ENCODE measurements at places on chromosomes 12 and 14.

GRCh38 chr12:110337912-110338710, 57.1 kb downstream of the ATP2A2 start:
- DNase-seq, result no peak

GRCh38 chr12:51270067-51270950, at the start of gene SMAGP:
Gene SMAGP (minus strand): TSS chr12:51270415. CDS start chr12:51269278, 1,137 bp downstream.
- peak; percentile 49 for DNase-seq

DNA sequence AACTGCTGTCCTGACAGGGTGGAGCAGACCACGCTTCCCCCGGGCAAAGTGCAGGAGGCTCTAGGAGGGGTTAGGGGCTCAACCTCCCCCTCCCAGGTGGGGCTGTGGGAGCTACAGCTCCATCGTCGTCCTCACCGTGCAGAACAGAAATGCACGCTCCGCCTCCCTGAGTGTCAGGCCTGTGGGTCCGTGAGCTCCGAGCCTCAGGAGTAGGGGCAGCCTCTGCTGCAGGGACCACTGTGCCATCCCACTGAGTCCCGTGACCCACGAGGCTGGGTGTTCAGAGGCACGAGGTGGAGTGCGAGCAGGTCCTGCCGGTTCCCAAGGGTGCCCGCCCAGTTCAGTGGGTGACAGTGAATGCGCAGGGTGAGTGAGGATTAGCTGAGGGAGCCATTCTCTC, 48.6 kb downstream of the CACNA1C start:
- no peak for DNase-seq

GRCh38 chr14:89598548-89599186, 181.6 kb upstream of the FOXN3 start:
- no peak for DNase-seq

DNA sequence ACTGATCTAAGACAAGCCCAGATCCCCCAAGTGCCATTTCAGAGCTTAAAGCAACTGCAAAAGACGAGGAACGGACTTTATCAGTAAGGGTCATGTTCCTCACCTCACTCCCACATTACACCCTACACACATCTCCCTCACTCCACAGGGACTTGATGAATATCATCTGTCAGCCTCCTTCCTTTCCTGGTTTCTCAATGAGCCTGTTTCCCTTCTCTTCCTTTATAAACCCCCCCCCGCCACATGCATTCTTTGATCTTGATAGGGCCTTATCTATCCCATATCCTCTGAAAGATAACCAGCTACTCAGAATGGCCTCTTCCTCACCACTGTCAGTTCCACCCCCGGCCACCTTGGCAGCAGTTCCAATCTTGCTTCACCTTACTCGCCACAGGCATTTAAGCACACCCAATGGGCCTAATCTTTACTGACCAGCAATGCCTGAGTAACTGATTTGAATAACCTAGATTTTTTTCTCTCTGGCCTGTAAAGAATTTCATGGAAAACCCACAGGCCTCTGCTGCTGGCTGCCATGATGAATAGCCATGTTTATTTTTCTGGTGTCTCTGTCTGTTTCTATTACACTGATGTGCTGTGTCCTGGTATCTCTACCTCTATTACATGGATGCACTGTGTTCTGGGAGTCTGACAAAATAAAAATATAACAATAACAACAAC, 138.7 kb downstream of the PHLDA1 start:
- no peak for DNase-seq

- no peak for DNase-seq
These were observed 451.8 kb downstream of the ADAMTS20 start for GRCh38 chr12:43100231-43100630.

- DNase-seq, result no peak
These were observed 789.2 kb upstream of the FBXO33 start for GRCh38 chr14:40221428-40221827.

DNA sequence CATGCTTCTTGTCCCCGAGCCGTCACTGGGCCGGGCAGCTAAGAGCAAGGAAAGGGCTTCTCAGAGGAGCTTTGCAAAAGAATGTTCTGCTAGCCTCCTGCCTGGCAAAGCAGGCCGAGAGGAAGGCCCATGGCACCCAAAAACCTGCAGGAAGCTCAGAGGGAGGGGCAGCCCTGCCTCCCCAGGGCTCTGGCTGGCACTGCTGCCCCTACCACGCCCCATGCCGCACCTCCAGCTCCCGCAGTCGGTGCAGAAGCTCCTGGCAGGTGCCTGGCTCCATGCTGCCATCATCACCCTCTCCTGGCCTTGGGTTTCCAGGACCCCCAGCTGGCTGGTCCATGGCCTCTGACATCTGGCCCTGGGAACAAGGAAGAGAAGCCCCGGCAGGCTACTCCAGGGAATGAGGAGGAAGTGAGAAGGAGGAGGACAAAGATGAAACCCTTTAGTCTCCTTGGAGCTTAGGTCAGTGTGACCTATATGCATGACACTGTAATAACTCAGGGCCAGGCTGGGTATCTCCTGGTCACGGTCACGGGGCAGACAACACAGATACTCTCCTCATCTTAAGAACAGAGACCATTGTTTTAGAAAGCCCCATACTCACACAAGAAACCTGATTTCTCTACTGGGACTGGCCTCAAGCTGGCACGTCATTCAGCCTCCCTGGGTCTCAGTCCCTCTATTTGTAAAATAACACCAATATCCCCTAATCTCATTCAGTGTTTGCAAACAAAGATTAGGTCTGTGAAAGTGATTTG, 24.3 kb downstream of the NCKAP5L start:
- DNase-seq, result no peak
